Amniotic stem cell (primary cell): ENCODE measurements at places on chromosomes 2 and 18.
A peak's percentile ranks its signal among the peaks of the same experiment; 100 is the strongest.

DNA sequence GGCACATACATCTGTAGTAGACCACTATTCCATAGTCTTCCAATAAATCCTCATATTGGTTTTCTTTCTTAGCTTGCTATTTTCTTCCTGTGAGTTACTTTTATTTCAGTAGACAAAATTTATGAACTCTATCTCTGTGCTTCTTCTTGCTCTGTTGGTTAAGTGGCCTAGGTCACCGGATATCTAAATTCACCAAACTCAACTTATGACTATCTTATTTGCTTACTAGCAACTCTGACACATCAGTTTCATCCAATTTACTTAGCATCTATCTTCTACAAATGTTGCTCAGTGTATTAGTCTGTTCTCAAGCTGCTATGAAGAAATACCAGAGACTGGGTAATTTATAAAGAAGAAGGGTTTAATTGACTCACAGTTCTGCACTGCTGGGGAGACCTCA is 432.5 kb upstream of the FSIP2 start:
- no peak for DNase-seq

- no peak for DNase-seq
These were observed 23.3 kb downstream of the GRB14 start for GRCh38 chr2:164597983-164598382.

- DNase-seq, result no peak
These were observed 411 bp downstream of the NARS1 start for GRCh38 chr18:57621246-57621604.

DNA sequence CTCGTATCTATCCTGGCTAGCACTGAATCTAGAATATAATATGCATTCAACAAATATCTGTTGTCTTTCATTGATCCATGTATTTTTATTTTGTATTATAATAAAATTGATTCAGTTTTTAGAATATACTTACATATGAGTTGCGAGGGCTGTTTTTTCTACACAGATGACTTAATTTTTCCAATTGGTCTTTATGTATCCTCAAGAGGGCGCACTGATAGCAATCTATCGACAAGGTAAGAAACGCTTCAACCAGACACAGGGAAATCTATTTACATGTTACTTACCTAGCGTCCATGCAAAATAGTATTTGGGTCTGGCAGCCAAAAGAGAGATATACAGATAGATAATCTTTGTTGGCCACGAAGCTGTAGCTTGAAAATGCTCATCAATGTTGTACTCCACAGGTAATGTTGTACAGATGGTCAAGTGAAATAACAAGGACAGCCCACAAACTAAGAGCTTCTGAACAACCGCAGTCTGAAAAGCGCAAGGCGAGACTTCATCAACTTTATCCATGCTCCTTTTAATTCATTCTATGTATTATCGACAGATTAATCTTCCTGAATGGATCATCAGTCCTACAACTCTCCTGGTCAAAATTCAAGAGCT is 35.5 kb upstream of the KIDINS220 start:
- DNase-seq, result peak; percentile 43

- no peak for DNase-seq
These were observed 21.5 kb downstream of the DTNB start for GRCh38 chr2:25651782-25652455.

DNA sequence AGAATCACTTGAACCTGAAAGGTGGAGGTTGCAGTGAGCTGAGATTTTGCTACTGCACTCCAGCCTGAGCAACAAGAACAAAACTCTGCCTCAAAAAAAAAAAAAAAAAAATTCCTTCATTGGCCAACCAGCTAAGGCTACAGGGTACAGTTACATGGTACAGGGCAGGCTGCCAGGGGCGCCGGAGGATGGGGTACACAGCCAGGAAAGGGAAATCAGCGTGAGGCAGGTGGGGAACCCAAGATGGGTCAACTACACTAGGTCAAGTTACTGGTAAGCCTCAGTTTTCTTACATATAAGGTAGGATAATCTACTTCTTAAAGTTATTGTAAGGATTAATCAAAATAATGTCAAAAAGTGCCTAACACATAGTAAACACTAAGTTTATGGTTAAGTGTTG is 142.6 kb upstream of the MSH6 start:
- DNase-seq, result no peak
